ENCODE measurements at places on chromosomes 3 and 15.

DNA sequence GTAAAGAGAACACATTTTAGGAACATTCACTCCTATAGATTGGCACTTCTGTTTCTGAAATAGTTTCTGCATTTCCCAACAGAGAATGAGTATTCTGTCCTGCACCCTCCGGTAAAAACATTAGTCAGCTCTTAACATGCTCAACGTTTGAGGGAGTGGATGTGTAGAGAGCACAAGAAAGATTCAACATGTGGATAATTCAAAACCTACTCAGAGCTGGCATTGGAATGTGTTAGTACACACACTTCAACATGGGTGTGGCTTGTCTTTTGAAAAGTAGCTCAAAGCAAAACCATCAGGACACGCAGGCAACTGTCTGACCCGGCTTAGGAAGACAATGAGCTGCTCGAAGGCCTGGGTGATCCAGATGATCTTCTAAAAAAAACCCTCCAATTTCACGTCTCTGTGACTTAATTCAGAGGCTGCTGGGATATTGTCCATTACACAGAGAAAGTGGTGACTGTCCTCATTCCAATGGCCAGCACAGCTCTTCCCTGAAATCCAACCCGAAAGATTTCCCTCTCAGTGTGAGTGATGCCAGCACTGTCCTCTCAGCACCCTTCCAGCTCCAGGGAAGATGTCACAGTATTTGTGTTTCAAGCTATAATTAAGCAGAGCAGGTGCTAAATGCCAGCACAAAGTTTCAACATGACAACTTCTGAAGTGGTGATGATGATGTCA, 18.1 kb downstream of the FBN1 start:
- no peak for DNase-seq

- no peak for DNase-seq
These were observed 32.6 kb downstream of the TLE3 start for GRCh38 chr15:70065006-70065722.

DNA sequence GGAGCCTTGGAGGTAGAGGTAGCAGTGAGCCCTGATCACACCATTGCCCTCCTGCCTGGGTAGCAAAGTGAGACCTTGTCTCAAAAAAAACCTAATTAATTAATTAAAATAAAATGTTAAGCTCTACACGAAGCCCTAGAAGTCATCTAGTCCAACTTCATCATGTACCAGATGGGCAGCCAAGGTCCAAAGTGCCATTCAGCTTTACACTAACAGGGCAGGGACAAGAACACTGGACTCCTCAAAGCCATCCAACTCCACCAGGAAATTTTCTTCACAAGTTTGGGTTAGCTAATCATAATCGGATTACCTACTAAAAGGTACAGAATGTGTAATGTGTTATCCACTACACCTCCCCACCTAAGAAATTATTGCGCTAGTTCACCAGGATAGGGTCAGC, 48.8 kb downstream of the WWTR1 start:
- no peak for DNase-seq

DNA sequence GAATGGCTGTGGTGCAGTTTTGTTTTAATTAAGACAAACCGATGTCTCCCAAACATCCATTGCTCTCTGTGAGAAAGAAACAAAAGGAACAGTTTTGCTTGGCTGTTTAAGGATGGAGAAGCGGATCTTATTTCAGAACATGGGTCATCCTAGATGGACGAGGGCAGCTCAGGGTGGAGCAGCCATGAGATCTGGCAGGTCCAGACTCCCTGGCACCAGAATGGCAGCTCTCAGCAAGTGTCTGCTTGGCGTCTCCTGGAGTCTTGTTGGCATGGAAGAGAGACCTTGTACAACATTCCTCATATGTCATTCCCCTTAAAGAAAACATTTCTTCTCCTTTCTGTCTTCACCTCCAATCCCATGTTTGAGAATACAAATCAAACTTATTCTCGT, 93.8 kb downstream of the ADAMTSL3 start:
- no peak for DNase-seq

DNA sequence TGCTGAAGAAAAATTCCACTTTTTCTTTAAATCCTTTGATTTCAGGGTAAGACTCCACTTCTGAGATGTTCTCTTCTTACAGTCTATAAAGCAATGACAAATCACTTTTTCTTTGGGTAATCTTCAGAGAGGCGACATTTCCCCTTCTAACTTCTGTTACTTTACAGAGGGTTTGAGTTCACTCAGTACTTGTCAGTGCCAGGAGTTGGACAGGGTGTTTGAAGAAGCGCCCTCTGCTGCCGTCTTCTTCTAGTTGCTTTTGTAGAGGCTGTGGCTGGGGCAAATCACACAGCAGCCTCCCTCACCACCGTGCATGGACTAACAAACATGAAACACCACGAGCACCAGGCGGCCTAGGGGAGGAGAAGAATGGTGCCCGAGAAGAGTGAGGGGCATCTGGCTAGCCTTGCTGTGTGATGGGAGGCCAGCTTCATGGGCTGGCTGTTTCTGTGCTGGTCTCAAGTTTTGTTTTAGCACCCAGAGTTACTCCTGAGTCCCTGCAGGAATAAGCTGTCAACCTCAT, at the start of gene CD80:
TSS of gene CD80 (minus strand) at position 174 of the 523 bp plus-strand sequence. CDS start 1,886 bp downstream, outside the sequence.
- DNase-seq, result peak; percentile 27

DNA sequence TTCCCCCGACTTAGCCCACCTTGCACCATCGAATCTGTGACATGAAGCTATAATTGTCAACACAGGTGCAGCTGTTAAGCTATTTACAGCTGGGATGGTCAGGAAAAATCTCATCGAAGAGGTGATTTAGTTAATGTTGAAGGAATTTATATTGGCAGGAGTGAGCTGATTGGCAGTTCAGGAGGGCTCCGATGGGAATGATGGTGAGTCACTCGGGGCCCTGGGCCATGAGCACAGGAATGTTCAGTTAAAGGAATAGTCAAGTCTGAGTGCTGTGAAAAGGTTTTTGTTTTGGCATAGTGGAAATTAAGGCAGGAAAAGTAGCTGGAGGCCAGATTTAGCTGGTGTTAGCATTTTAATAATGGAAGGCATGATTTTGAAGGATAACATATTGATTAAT, 95.7 kb downstream of the OXSM start:
- DNase-seq, result no peak

DNA sequence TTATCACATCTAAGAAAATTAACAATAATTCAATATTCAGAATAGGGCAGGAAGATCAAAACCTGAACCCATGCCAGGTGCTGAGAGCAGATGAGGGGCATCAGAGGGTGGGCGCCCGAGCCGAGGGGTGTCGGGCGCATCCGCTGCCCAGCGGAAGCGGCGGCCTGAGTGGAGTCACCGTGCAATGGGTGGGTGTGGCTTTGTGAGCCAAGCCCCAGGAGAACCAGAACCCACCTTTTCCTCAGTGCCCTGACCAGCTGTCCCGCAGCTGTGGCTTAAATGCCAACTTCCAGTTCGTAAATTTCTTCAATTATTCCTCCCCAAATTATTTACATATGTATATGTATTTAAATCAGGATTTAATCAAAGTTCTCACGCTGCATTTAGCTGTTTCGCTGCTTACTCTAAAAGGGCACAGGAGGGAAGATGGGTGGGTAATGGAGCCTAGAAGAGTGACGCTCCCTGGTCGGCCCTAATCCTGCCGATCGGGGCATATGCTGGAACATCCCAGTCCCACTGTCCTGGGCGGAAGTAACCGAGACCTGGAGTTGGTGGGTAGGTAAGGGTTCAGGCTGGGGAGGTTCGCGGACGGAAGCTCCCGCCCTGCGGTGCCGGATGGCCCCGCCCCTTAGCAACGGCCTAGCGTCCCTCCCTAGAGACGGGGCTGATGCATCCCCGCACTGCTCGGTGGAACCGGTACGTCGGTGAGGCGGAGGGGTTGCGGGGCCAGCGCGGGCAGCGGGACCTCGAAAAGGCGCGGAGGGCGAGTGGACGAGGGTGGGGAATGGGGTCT, 1.3 kb downstream of the DNAH1 start:
- DNase-seq, result peak; percentile 53

DNA sequence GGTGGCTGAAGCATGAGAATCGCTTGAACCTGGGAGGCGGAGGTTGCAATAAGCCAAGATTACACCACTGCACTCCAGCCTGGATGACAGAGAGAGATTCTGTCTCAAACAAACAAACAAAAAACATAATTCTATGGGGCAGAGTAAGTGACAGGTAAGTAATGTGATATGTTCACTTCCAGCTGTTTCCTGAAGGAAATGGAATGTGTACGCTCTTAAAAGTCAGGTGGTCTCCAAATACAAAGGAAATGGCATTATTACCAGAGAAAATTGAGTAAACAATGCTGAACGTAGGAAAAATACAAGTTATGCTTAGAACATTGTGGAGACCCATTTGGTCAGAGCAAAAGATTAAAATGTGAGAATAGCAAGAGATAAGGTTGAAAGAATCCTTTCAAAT, 278.5 kb downstream of the SCAPER start:
- DNase-seq, result no peak

- DNase-seq, result no peak
These were observed 47.9 kb downstream of the PIK3CA start for GRCh38 chr3:179196098-179196497.

DNA sequence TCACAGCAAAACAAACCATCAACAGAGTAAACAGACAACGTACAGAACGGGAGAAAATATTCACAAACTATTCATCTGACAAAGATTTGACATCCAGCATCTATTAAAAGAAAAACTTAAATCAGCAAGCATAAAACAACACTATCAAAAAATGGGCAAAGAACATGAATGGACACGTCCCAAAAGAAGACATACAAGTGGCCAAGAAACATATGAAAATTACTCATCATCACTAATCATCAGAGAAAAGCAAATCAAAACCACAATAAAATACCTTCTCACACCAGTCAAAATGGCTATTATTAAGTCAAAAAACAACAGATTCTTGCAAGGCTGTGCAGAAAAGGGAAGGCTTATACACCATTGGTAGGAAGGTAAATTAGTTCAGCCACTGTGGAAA, 13.7 kb upstream of the SERPINI2 start:
- no peak for DNase-seq

DNA sequence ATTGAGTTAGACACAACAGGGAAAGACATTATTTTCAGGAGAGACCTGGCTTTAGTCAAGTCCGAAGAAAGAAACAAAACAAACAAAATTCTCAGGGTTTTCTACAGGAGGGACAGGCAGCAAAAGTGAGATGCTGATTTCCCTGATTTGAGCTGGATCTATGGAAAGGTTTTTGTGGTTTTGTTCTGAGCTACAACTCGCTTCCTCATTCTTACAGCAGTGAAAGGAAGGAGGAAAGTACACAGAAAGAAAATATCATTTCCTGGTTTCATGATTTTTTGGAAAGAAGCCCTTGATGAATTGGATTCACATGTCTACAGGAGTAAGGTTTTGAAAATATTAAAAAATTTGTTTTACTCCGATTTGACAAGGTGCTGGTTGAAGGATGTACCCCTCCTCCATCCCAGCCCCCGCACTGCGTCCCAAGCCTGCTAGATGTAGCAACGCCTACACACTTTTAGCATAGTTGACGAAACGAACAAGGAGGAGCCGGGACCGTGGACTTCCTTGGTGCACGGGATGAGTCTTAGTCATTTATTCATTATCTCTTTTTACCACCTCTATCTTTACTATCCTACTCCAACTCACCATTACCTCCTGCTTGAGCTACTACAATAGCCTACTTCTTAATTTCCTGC, 10.8 kb downstream of the PRICKLE2 start:
- DNase-seq, result no peak

- no peak for DNase-seq
These were observed 100.7 kb downstream of the MEX3B start for GRCh38 chr15:81945014-81945615.

DNA sequence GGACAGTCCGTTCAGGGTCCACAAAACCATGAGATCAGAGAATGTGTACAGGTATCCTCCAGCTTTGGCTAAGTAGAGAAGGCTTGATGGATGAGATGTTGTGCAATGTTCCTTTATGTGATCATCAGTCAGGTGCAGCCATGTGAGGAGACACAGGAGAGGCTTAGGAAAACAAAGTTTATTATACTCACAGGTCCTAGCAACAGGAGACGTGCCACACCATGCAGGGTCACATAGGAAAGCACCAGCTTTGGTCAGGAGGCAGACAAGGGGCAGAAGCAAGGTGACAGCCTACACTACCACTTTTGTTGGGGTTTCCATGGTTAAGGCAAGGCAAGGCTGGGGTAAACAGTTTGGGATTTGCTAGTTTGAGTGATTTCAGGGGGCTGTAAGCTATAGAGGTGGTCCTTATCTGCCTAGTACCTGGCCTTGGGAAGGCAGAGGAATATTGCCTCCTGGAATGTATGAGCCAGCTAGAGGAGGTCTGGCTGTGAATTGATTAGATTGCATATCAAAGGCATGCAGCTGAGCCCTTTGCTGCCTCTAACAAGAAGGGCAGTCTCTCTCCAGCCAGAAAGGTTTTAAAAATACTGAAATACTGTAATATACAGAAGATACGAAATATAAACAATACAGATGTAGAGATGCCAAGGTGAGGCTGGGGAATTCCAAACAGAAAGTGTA, 248.6 kb downstream of the RYR3 start:
- DNase-seq, result no peak

- no peak for DNase-seq
These were observed 30.2 kb downstream of the KY start for GRCh38 chr3:134620476-134621115.

- DNase-seq, result no peak
These were observed 14.6 kb downstream of the SIN3A start for GRCh38 chr15:75436881-75437280.

DNA sequence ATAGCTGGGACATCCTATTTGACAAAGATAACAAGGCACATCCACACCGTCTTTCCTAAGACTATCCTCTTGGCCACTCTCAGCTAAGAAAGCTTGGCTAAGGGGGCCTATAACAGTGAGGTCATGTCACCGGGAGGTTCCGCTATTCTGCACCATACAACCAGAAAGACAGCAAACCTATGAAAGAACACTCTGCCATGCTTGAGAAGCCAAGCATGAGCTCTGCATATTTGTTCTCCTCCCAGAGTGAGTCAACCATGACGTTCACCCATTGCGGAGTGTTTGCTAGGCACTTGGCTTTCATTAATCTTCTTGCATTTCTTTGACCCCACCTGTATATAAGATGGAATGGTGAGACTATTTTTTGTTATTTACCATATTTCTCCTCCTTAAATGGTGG, 141.2 kb downstream of the GMNC start:
- no peak for DNase-seq

- no peak for DNase-seq
These were observed 63.8 kb downstream of the ATP1B3 start for GRCh38 chr3:141940194-141940776.

- DNase-seq, result no peak
These were observed 366.6 kb downstream of the SOX2 start for GRCh38 chr3:182078316-182078715.

DNA sequence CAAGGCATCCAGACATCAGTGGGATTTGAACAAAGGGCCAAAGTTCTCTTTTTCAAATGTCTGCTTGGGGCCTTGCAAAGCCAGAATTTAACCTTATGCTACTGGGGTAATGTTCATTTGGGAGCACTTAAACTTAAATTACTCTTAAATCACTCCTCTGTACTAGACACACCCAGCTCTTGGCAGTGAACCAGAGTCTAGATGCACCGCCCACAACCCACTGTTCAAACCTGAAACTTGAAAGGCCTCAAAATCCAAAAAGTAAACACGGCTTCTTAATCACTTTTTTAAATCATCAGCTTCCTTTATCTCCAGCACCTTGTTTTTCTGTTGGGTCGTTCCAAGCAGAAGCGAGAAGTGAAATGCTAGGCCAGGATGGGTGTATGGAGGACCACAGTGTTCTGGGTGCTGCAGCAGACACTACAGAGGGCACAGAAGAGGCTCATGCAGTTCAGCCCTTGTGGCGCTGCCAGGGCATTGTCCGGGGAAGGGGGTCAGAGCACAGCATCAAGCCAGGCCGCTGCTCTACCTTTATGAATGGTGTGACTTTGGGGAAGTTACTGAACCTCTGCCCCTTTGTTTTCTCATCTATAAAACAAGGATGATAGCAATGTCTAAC, 28.8 kb downstream of the MECOM start:
- no peak for DNase-seq
